ENCODE measurements at places on chromosomes 12 and 14.

- no peak for DNase-seq
Measured at GRCh38 chr14:41830714-41831406, 224.2 kb downstream of the LRFN5 start.

DNA sequence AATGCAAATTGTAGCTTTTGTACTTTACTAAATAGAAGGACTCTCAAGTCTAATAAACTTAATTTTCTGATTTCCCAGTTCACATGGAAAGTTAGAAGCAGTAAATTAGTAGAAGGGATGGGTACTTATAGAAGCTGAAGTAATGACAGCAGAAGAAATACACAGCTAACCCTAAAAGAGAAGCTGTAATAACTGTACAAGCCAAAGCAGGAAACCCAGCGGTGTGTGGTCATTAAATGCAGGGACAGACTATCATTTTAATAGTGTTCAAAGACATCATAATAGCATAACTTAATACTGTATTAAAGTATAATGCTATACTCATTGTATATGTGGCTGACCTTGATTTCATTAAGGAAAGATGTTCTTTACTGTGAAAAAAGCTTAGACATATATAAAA lies 74.9 kb downstream of the PCNX1 start:
- DNase-seq = peak; percentile 42

GRCh38 chr12:57143454-57143853 lies 4.0 kb downstream of the LRP1-AS start:
- DNase-seq = no peak

DNA sequence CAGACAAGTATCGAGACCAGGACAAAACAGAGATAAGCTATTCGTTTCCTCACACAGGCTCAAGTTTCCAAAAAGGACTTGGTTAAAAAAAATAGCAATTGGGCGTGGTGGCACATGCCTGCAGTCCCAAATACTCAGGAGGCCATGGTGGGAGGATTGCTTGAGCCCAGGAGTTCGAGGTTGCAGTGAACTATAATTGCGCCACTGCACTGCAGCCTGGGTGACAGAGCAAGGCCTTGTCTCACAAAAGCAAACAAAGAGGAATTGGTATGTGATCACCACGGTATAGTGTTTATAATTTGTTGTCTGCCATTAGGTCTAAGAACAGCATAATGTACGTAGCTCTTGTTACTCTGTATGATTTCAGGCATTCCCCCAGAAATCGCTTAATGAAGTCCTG lies 175.3 kb downstream of the DERA start:
- peak; percentile 18 for DNase-seq
